ENCODE measurements at places on chromosomes 11 and 22. TPM values are rescaled to one million over a fixed set of nuclear protein-coding genes. Genes with fewer than 3 reads are reported as not detected.

GRCh38 chr11:8652140-8652539, 30.3 kb downstream of the TRIM66 start:
- DNase-seq, result no peak

DNA sequence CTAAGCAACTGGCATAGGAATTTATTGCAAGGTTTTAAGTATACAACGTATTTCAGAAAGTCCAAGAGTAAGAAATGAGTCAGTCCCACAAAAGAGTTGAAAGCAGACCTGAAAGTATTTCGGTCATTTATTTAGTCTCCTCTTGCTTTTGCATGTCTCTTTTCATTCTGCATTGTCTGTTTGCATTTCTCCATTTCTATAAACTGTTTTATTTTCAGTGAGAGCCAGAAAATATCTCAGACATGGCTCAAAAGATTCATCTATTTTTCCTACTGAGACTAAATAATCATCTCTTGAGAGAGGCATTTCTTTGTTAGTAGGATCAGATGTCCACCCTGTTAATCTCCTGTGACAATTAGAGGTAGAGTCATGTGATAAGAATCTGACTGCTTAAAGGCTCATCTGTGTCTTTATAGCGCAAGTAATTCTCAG, 219.1 kb upstream of the CCDC179 start:
- no peak for DNase-seq

- DNase-seq, result no peak
Observed at GRCh38 chr11:45407226-45407625, 121.1 kb upstream of the SYT13 start.

DNA sequence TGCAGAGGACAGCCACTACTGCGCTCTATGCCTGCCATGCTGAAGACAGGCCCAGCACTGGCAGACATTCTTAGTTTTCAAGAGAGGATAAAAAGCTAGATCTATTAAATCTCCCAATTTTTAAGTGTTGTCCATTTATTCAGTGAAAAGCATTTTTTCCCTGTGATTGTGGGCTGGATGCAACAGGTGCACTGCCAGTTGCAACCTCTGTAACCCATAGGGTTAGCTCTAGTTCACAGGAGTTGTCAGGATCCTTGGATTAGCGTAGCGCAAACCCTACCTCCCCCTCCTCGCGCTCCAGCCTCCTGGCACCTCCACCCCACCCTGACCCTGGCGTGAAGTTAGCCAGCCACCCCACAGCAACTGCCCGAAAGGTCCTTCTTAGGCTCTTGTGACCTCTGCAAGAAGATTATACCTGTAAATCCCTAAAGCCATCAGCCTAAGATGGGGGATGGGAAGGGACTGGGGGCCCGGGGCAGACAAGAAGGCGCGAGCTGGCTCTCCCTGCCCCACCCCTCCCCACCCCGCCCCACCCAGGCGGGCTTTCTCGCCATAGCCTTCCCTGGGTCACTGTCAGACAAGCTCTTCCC, 30.9 kb downstream of the EIF3F start:
- no peak for DNase-seq

DNA sequence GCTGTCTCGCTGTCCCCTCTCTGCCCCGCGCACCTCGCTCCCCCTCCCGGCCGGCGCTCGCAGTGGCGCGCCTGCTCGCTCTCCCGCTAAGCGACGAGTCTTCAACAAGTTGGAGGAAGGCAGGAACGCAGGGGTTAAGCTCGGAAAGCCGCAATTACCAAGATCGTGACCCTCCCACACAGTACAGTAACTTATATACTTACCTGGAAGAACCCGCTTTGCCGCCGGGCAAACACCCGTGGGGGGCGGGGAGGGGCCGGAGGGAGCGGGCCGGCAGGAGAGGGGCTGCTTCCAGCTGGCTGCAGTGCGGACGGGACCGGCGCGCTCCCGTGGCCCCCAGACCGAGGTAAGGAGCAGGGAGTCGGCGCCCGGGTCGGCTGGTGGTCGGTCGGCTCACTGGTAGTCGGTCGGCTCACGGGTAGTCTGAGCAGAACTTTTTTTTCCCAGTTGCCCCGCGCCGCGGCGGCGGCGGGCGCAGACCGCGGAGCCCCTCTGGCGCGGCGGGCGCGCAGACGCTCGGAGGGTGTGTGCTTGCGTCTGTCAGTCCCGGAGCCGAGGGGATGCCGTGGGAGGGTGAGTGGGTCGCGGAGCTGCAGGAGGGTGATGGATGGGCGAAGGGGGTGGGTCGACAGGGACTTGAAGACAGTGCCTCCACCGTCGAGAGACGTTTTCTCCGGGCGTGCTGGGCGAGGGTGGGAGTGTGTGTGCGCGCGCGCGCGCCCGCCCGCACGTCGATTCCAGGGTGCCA, 101.2 kb upstream of the HSD17B12 start:
- DNase-seq, result no peak

GRCh38 chr11:104198576-104198975, 34.6 kb upstream of the PDGFD start:
- no peak for DNase-seq

DNA sequence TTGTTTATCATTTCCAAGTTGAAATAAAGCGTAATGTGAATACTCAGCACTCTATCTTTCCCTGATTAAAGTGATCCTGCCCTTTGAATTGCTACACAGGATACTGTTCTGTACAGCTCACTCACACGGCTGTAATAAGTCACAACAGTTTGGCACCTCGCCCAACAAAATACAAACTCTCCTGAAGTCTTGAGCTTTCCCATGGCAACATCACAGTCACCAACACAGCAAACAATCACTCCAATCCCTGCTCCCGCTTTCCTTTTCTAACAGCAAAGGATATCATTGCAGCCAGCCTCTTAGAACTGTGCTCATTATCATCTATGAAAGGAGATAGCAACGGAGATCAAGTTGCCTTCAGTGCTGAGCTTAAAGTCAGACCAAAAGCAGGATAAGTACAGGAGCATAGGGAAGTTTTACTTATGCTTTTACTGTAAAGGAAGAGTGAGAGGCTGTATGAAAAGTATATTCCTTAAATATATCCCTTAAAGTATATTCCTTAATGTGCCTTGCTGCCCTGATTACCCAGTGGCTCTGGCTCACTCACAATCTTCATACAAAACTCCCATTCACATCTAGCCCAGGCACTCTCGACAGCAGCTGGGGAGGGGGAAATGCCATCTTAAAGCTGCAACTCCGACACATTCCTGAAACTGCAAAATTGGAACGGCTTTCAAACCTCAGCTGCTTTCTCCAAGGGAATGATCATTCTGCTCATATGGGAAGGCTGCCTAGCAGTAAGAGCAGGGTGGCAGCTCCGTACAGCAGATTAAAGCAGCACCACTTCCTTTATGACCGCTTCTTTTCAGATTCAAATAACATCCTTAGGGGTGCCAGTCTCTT, 35.8 kb downstream of the MAML2 start:
- DNase-seq, result no peak

GRCh38 chr11:76035020-76035419, 171.3 kb downstream of the WNT11 start:
- DNase-seq, result no peak

- DNase-seq, result no peak
Observed at GRCh38 chr11:70532731-70533130, 134.4 kb downstream of the CTTN start.

DNA sequence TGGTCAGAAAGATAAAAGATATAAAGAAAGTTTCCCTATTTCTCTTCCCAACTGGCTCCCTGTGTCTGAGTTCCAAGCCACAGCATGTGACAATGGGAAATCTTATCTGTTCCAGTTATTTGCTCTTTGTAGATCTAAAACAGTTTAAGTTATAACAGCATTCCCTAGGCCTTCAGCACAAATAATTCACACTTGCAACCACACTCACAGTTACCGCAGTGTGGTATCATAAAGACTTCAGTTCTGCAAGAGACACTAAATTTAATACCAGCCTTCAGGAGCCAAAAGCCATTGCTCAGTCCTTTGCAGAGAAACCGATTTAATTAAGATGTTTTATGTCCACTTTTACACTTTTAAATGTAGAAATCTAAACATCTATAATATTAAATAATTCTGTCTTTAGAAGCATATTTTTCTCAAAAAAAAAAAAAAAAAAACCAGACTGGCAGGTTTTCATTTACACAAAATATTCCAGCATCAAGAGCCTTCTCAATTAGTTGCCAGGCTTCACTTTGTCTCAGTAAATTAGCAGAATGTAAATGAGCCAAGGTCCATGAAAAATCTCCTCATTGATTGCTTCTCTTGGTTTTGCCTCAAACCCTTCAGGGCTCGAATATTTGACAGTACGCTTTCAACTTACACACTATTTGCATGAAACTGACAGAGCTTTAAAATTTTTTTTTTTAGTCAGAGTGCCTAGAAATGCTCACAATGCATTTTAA, 300.0 kb upstream of the DDI1 start:
- no peak for DNase-seq

- DNase-seq, result no peak
Observed at GRCh38 chr11:27412192-27412691, 49.2 kb upstream of the CCDC34 start.

GRCh38 chr11:76589477-76589876, 81.1 kb downstream of the LRRC32 start:
- no peak for DNase-seq

NTM gene
- not detected for polyA plus RNA-seq

KCNJ1 gene
- polyA plus RNA-seq, result not detected

IRAG1 gene
- polyA plus RNA-seq, result 0.90 TPM

H19 gene
- not detected for polyA plus RNA-seq

AIFM3 gene
- not detected for polyA plus RNA-seq

SHANK3 gene
- polyA plus RNA-seq, result not detected

Data from naive B cell (primary cell).